ENCODE measurements at places on chromosomes 4 and X. TPM values are rescaled to one million over a fixed set of nuclear protein-coding genes. Genes with fewer than 3 reads are reported as not detected.

CDKL5 gene
- 4.0 TPM for total RNA-seq

TMEM31 gene
- total RNA-seq: not detected

TSPAN7 gene
- total RNA-seq: 0.29 TPM

CLDN22 gene
- not detected for total RNA-seq

RASL11B gene
- under 0.01 TPM for total RNA-seq

SPOCK3 gene
- not detected for total RNA-seq

TGIF2LX gene
- total RNA-seq: not detected

PDCL2 gene
- total RNA-seq: not detected

SLC7A11 gene
- 46.3 TPM for total RNA-seq

H2BW2 gene
- total RNA-seq: not detected

SH3RF1 gene
- total RNA-seq: 33.0 TPM

CYSLTR1 gene
- total RNA-seq: under 0.01 TPM

MAOA gene
- total RNA-seq: 4.1 TPM

LEF1 gene
- 7.7 TPM for total RNA-seq

PFKFB1 gene
- total RNA-seq: not detected

HHIP gene
- 0.59 TPM for total RNA-seq

AMBN gene
- total RNA-seq: not detected

FAM47E gene
- total RNA-seq: under 0.01 TPM

MTNR1A gene
- total RNA-seq: not detected

INTU gene
- total RNA-seq: 8.3 TPM

PPEF1 gene
- under 0.01 TPM for total RNA-seq

NHSL2 gene
- total RNA-seq: 1.1 TPM

GPR101 gene
- total RNA-seq: not detected

IBSP gene
- 15.6 TPM for total RNA-seq

GPR143 gene
- total RNA-seq: not detected

TRIM75 gene
- not detected for total RNA-seq

L1CAM gene
- under 0.01 TPM for total RNA-seq

SMS gene
- 69.2 TPM for total RNA-seq

RNF175 gene
- total RNA-seq: under 0.01 TPM

POU3F4 gene
- total RNA-seq: not detected

TMEM35A gene
- 1.5 TPM for total RNA-seq

ANKRD17 gene
- 49.9 TPM for total RNA-seq
